ENCODE measurements at places on chromosomes 5 and 9.

- DNase-seq, result no peak
These were observed 255.1 kb upstream of the TRIM32 start for GRCh38 chr9:116432051-116432450.

DNA sequence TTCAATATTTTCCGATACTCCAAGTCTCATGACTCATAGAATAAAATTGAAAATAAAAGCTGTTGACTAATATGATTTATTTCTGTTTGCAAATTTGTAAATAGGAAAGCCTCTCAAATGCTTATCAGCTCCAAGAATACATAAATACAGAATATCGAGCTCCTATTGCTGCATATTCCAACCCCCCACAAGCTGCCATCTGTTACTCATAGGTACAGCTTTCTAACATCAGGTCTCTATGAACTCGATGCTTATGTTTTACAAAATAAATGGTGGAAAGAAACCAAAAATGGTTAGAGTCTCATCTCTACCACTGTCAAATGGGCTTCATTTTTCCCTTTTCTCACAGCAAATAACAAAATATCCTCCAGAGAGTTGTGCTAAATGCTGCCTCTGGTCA, 631.6 kb upstream of the CDH18 start:
- DNase-seq, result no peak

DNA sequence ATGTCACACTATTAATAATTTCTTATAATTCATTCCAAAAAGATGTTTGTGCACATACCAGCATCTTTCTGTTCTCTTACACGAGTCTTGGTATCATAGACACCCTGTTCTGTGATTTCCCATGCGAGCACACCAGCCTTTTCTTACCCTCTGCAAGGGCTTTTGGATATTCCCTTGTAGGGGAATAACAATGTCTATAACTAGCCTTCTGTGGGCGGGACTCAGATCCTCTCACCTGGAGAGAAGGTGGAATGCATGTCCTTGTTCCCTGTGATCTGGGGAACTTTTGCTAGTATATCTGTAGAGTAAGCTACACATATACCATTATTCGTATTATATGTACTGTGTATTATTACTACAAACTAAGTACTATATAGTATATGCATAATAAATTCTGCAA, 44.8 kb downstream of the EHMT1 start:
- no peak for DNase-seq

DNA sequence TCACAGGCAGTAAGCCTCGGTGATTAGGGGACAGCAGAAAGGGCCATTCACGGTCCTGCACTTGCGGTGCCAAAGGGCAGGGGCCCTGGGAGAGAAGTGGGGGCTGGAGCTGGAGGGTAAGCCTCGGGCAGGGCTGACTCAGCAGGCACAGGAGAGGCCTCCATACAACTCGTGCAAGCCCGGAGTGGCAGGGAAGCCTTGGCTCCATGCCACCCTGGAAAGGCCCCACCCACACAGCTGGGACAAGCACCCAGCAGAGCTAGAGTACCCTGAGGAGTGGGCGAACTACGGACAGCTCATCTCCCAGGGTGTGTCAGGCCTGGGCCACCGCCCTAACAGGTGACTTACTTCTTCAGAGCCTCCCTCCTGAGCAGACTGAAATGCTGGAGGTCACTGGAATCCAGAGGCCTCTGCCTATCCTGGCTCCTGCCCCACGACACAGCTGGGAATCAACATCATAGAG, 5.6 kb upstream of the CAMK2A start:
- DNase-seq, result no peak

- no peak for DNase-seq
These were observed 126.3 kb downstream of the HMHB1 start for GRCh38 chr5:143938230-143938629.

- no peak for DNase-seq
These were observed 122.5 kb downstream of the COL23A1 start for GRCh38 chr5:178467568-178468195.

Data from stimulated activated CD4-positive, alpha-beta T cell treated with anti-CD3 and anti-CD28 coated beads, Interleukin-12 subunit alpha, Interleukin-12 subunit beta, amount 100 ng/mL, for 48 hours (primary cell).